D721Med (cell line): ENCODE measurements at places on chromosomes 1 and 21.
A peak's percentile ranks its signal among the peaks of the same experiment; 100 is the strongest.

DNA sequence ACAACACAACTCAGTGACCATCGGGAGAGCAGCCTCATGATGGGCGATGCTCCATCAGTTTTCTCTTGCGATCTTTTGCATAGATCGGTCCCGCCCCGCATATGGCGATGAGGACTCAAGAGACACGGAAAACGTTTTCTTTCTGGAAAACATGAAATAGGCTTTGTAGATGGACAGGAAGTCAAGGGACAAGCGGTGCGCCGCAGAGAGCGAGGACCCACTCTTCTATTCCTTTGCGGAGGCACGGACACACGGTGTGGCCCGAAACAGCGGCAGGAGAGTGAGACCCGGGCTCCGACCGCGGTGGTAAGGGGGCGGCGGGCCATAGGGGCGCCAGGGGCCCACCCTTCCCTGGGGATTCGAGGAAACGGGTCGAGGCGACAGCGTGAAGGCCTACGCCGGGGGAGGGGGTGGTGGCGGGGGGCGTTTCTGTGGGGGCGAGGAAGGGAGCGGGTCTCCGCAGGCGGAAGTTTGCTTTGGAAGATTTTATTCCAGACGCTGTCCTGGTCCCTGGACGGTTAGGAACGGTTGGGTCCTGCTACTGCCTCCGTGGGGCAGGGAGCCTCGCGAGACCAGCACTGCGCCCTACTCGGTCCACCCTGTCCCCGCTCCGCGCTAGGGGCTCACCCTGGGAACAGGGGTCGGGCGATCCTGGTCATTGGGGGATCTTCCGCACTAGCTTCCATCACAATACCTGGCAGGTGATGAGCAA lies 796 bp upstream of the TDRKH start:
- no peak for DNase-seq

GRCh38 chr1:45510972-45511527 lies 10.6 kb downstream of the PRDX1 start:
- no peak for DNase-seq

DNA sequence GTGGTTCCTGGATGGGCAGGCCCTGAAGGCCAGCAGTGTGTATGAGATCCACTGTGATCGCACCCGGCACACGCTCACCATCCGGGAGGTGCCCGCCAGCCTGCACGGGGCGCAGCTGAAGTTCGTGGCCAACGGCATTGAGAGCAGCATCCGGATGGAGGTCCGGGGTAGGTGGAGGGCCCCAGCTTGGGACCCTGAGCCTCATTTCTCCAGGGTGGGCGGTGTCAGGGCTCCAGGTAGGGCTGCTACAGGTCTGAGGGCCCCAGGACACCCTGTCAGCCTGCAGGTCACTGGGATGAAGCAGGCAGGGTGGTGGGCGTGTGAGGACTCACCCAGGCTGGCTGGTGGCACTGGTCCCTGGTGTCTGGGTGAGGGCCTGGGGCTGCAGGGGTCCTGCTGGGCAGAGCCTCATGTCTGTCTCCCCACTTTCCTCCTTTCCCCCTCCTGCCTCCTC lies 7.8 kb downstream of the OBSCN start:
- no peak for DNase-seq

- no peak for DNase-seq
These were observed 120.7 kb downstream of the ITSN1 start for GRCh38 chr21:33762803-33763581.

GRCh38 chr1:84145068-84145467 lies 997 bp downstream of the PRKACB start:
- no peak for DNase-seq

GRCh38 chr1:228292609-228292911 lies 84.7 kb downstream of the OBSCN start:
- no peak for DNase-seq

DNA sequence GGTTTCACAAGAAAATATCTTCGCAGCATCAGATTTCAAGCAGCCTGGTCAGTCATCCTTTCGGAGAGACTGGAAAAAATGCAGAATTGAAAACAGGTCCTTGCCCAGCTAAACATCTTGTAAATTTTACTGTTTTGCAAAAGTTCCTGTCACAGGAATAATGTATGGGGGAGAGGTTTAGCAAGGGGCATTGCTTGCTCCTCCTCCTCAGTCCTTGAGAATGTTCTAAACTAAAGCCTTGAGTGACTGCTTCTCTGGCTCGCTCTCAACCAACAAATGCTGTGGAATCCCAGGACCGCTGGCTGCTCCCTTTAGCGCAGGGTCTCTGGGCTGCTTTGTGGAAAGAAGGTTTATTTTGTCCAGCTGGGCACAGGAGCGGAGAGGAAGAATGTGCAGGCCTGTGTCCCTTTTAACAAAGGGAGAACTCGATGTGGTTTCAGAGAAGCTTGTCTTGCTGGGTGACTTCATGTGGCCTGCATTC lies 33.6 kb upstream of the FHAD1 start:
- no peak for DNase-seq

DNA sequence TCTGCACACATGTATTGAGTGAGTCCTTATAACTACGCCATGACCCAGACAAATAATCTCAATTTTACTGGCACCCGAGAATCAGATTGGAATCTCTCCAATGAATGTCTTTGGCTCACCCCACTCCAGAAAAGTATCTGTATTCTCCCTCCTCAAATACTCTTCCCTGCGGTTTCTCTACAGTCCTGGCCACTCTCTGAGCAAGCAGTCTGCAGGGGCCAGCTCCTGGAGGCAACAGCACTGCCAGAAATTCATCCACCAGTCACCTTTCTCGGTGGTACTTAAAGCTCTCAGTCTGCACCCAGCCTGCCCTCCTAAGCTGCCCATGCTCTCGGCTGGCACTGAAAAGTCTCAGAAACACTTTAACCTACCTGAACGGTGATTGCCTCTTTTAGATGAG lies 16.1 kb upstream of the LYST start:
- no peak for DNase-seq

GRCh38 chr21:34043333-34043732 lies 30.0 kb upstream of the MRPS6 start:
- no peak for DNase-seq

GRCh38 chr1:236425031-236425663 lies 31.1 kb downstream of the EDARADD start:
- DNase-seq = no peak

GRCh38 chr1:36284061-36284460 lies 22.1 kb upstream of the SH3D21 start:
- no peak for DNase-seq

- DNase-seq = no peak
These were observed 159.8 kb downstream of the TGFBR3 start for GRCh38 chr1:91725989-91726721.

DNA sequence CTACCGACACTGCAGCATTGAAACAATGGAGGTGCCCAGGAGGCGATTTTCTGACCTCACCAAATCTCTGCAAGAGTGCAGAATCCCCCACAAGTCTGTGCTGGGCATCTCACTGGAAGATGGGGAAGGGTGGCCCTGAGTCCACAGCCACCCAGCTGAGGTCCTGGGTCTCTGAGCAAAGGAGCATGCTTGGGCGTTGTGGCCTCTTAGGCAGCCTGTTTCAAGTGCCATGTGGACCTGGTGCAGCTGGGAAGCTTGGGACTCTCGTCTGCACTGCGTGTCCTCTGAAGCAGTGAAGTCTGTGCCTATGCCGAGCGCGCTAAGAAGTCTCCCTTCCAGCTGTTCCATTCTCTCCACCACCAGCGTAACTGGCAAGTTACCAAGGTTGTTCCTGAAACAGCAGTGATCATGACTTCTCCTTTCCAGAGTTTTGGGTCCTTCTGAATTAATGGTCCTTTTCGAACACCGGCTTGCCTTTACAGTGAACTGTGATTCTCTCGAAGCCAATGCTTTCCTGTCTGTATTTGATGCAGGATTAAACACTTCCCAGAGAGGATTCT lies 5.0 kb upstream of the PLA2G2C start:
- no peak for DNase-seq

DNA sequence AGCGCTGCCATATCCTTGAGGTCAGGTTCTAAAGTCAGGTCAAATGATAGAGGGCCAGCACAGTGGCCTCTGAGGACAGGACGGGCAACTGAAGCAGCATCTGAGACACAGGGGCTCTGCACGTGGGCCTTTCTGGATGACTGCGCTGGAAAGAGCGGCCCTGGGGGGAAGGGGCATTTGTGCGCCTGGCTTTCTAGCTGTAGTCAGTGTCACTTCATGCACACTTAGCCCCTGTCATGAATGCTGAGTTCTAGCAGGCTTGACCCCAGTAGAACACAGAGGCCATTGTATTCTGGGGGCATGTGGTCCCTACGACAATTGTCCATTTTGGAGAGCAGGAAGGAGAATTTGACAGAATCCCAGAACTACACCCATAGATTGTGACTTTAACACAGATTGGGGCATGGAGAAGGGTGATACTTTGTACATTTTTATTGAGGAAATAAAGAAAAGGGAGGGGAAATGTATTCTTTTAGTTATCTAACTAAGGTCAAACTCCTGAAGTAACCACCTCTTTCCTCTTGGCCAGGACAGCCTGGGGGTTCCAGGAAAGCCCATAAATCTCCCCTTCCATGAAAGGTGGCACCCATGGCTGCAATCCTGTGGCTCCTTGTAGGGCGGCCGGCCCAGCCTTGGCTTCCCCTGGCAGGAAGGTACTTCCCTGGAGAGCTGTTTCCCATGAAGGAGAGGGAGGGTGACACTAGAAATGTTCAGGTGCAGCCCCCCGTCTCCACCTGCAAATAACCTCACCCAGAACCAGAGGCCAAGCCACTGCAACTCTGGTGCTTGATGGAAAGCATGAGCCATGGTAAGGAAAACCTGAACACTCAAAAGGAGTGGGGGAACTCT lies 34.4 kb downstream of the NTPCR start:
- peak; percentile 8 for DNase-seq

GRCh38 chr1:221521686-221522085 lies 220.2 kb downstream of the DUSP10 start:
- DNase-seq = no peak

GRCh38 chr1:186626356-186626932 lies 53.8 kb downstream of the PTGS2 start:
- no peak for DNase-seq

- DNase-seq = no peak
These were observed 675 bp downstream of the IFNAR1 start for GRCh38 chr21:33325222-33326067.

DNA sequence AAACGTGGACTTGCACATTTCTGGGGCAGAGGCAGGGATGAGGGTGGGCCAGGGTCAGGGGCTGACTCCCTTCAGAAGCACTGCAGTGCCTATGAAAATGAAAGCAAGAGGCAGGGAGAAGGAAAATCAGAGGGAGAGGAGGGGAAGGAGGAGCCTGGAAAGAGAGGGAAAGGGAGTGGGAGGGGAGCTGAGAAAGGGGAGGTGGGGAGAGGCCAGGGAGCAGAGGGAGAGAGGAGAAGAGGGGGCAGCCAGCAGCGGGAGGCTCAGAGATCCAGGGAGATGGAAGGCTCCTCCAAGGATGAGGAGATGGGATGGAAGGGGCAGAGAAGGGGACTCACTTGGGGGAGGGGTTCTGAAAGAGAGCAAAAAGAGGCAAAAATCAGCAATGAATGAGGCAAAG lies 96.3 kb upstream of the KLHDC7A start:
- DNase-seq = no peak

- no peak for DNase-seq
These were observed 57.4 kb downstream of the UCK2 start for GRCh38 chr1:165884690-165885304.
